ENCODE measurements at places on chromosomes 12 and 14.

DNA sequence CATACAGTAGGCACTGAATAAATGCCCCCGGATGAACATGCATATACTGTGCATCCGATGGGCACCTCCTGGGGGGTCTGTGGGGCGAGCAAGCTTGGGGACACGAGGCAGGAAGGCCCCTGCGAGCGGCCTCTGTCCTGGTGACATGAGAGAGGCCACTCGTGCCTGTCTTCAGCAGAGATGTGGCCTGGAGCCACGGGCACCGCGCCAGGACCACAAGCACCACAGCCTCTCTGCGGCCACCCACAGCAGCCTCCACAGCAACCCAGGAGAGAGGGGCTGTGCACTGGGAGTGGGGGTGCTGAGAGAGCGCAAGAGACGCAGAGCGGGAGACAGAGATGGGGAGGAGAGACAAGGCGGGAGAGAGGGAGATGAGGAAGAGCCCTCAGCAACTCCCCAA lies 118.5 kb downstream of the RFLNA start:
- DNase-seq, result no peak

DNA sequence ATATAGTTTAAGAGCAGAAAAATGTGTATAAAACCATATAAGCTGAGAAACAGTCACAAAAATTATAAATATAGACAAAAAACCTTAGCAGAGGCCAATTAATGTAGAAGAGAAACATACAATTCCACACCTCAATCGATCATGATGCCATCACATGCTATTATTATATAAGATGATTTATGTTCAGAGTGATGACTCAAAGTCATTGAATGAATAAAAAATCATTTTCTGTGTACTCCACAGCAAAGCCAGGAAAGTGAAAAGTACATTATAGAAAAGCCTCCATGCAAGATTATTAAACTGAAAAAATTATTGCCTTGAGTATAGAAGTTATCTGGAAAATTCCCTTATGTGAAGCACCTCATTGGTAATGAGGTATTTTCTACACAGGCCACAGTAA lies 229.2 kb upstream of the PPFIA2 start:
- no peak for DNase-seq

- DNase-seq, result no peak
Measured at GRCh38 chr14:53346988-53347387, 193.9 kb upstream of the DDHD1 start.

DNA sequence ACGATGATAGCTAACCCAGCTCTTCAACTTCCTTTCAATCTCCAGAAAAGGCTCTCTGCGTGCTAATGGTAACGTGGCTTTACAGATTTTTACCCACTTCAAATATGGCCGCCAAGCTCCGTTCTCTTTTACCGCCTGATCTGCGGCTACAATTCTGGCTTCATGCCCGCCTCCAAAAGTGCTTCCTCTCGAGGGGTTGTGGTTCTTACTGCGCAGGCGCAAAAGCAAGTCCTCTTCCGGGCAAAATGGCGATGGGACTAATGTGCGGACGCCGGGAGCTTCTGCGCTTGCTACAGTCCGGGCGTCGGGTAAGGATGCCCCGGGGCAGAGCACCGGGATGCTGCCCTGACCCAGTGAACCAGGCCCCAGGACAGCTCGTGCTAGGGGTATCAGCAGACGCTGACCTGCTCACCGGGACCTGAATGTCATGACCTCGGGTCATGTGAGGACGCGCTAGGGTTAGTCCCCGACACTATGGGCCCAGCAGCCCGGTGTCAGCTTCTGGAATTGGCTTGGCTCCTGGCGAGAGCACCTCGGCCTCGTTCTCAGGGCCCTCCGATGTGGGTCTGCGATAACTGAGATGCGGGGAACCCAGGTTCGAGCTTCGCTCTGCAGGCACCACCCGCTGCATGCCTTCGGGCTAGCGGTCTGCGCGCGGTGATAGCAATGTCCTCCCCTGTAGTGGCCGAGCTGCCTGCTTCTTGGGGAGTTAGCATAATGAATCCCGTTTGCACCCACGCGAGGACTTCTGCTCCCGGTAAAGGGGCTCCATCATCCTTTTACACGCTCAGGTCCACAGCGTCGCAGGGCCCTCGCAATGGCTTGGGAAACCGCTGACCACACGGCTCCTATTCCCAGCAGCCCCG lies at the start of gene OXA1L:
Gene OXA1L (plus strand): TSS at position 232 of the 866 bp plus-strand sequence. CDS start 14 bp downstream, at position 246.
- peak; percentile 98 for DNase-seq

- DNase-seq, result peak; percentile 46
Measured at GRCh38 chr14:25463480-25463879, 413.5 kb upstream of the STXBP6 start.

DNA sequence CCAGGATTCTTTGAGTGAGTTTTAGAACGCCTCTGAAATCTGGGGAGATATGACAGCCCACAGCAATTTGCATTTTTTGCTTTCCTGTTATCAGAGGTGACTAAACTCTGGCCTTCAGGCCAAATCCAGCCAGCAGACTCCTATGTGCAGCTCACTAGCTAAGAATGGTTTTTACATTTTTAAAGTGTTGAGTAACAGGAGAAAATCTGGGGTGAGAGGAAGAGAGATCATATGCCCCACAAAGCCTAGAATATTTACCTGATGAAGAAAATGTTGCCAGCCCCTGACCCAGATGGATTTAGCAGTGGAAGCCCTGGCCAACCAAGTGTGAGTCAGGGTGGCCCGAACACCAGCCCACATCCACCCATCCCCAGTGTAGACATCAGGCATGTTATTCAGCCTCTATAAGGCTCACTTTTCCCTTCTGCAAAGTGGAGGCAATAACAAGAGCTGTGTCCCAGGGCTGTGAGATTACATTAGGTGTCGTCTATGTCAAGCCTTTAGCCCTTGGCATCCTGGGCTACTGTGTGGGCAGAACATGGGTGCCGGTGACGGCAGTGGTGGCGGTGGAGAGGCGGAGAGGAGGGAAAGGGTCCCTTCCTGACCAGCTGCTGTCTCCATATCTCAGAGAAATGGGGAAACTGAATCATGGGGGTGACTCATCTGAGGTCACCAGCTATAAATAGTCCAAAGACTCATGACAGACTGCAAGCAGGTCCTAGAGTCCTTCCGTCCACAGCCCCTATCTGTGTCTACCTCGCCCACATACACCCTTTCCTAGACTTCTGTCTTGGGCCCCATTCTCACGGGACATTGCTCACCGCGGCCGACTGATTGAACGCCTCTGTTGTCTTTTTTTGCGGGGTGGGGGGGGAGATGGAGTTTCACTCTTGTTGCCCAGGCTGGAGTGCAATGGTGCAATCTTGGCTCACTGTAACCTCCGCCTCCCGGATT lies 32.6 kb upstream of the CD9 start:
- no peak for DNase-seq

- no peak for DNase-seq
Measured at GRCh38 chr12:66244446-66244845, 55.4 kb downstream of the IRAK3 start.

DNA sequence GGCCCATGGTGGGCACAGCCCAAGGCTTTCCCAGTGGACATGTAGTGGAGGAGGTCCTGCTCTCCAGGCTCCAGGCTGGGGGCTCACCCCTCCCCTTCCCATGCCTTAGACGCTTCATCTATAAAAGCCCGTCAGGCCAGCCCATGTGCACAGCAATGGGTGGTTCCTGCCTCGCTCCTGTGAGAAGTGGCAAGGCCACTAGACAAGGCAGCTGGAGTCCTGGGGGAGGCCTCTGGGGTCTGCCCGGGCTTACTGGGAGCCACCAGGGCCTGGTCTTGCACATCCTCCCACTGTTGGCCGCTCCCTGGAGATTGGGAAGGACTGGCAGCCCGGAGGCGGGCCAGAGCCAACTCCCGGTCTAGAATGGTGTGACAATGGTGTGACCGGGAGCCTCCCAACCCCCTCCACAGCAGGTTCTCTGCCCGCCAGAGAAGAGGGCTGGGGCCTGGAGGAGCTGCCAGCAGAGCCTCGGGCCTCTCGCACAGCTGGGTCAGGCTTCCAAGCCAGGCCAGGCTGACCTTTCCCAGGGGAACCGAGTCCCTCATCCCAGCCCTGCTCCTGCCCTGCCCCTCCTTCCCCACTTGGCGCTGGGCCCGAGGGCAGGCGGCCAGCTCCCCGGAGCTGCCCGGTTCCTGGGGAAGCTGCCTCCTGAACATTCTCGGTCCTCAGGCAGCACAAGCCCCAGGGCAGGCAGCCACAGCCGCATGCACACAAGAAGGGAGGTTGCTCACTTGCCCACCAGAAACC lies 97.9 kb downstream of the RFLNA start:
- peak; percentile 57 for DNase-seq

DNA sequence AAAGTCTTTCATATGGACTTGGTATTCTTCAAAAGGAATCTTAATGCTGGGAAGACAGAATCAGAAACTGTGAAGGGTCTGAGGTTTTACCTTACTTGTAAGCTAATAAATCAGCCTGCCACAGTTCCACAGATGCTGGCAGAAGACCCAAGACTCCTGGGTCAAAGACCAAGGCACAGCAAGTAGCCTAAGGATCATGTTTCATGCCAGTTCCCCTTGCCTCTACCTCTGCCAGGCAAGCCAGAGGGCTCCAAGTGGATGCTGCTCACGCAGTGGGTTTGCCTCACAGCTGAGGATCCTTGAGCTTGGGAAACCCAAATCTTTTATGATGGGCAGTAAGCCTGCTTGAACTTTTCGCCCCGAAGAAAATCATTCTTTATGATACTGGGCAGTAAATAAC lies 15.2 kb upstream of the RXYLT1 start:
- no peak for DNase-seq

GRCh38 chr12:119115296-119115905 lies 63.3 kb upstream of the HSPB8 start:
- peak; percentile 66 for DNase-seq

- DNase-seq, result no peak
Measured at GRCh38 chr12:80745851-80746505, 29.3 kb downstream of the MYF5 start.

DNA sequence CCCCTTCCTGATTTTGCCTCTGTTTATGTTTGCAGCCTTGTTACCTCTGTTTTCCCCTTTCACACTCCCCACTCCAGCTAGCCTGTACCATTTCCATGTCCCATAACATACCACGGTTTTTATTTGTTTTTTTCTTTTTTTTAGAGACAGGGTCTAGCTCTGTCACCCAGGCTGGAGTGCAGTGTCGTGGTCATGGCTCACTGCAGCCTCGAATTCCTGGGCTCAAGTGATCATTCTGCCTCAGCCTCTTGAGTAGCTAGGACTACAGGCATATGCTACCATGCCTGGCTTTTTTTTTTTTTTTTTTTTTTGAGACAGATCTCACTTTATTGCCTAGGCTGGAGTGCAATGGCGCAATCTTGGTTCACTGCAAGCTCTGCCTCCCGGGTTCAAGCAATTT lies 18.4 kb upstream of the SAMD4A start:
- no peak for DNase-seq

DNA sequence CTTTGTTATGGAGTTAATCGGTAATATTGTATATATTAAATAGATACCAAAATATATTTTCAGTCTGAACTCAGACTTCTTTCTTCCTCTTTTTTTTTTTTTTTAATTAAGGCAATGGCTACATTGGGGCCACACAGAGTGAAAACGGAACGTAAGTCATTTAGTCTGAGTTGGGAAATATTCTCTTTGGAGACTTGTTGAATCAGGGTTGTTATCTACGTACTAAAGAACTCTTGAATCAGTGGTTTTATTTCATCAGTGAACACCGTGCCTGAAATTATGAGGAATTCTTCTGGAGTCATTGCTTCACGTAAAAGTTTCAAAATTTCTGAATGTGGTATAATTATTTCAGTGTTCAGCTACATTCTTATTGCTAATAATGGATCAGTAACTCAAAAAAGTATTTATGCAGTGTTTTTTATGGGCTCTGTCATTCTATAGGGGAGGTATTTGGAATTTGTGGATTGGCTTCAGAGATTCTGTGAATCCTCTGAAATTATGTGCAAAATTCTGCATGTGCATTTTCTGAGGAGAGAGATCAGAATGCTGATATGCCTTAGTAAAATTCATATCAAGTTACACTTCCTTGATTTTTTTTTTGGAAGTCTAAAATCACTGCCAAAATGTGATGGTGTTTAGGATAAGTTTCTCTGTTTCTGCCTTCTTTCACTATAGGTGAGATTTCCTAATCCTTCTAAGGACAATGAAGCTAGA lies 39.6 kb downstream of the BRMS1L start:
- DNase-seq, result no peak

DNA sequence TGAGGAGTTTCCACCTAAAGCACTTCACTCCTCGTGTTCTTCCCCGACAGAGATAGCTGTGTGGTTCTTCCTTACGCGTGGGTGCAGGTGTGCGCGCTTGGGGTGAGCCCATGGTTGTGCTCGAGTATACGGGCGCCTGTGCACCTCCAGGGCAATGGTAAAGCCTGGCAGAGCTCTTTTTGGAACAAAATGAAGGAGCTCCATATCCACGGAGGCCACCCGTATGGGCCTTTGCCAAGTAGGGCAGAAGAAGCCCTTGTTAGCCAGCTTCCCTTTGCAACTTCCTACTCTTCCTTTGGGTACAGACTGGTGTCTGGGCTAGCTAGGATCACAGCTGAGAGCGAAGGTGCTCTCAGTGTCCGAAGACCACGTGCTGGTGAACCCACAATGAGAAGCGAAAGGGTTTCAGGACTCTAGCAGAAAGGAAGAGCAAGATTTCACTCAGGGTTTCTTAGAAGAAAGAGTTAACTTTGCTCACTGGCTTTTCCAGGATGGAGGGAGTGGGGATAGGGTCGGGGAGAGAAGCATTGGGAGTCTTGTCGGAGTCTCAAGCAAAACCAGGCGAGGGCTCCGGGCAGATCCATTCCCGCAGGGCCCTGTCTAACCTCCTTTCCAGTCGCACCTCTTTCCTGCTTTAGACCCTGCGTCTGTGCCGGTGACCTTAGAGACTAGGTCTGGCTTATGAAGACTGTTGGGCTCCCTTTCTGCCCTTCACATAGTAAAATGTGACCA lies 960 bp upstream of the LRFN5 start:
- peak; percentile 84 for DNase-seq

GRCh38 chr12:32756476-32757066 lies 874 bp upstream of the YARS2 start:
- no peak for DNase-seq

GRCh38 chr14:69089046-69089445 lies 63.9 kb downstream of the DCAF5 start:
- DNase-seq, result no peak

DNA sequence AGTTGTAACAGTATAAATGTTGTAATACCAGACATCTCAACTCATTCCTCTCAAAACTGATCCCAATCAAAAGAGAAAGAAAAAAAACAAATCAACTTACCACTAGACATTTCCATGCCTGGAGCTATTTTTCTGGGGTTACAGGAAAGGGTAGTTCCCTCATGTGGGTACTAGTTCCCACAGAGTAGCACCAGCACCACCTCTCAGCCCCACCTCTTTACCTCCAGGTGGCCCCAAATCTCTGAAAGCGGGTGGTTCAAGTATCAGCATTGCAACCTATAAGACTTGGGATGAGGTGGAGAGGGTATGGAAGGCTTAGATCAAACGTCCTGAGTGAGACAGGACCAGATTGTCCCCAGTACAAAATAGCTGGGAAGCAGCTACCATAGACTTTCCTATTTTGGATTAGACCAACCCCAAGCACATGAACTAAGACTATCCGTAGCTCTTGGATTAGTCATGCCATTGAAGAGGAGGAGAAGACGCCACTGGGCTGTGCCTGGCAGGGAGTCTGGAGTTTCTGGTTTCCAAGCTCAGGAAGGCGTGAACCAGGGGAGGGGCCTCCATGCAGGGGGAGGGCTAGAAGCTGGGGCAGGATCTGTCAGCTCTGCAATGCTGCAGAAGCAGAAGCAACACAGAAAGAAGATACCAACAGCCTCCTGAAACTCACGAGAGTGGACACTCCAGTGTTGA lies at the start of gene SLC39A2:
Gene SLC39A2 (plus strand): TSS at position 620 of the 693 bp plus-strand sequence. CDS start 154 bp downstream, outside the sequence.
- peak; percentile 84 for DNase-seq
